Activated CD4-positive, alpha-beta T cell treated with anti-CD3 and anti-CD28 coated beads, Interleukin-2, amount 10 ng/mL, durations not matched to agents 7 days and 5 days (primary cell): ENCODE measurements at places on chromosomes 7 and 10.
A peak's percentile ranks its signal among the peaks of the same experiment; 100 is the strongest.

DNA sequence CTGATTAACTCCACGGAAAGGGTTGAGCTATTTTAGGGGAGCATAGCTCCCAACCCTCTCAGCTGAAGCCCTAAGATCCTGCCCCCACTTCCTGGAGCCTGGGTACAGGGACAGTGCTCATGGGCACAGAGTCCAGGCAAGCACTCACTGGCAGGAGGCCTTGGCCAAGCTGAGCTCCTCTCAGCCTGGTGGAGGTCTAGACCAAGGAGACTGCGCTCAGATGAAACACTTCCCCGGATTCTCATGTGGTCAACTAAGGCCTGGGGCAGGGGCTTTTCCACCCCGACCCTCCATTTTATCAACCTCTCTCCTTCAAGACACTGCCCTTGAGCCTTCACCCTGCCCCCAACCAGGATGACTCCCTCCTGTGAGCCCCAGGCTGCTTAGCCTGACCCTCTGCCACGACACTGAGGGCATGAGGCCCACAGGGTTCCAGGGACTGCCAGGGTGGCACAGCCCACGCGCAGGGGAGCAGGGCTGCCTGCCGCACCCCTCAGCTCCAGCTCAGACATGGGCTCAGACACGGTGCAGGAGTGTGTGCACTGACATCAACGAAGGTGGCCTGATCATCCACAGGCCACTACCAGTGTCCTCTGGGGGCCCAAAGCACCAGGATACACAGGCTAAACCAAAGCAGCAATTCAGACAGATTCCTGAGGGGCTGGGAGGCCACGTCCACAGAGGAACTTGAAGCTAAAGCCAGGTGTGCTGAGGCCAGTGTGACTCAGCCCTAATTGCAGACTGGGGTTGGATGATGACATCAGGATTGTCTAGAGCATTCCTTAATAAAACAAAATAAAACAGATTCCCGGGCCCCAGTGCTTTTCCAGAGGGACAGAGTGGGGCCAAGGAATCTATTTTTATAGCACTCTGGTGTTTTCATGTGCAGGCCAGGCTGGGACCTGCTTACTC is 18.8 kb downstream of the CHAT start:
- no peak for DNase-seq

- DNase-seq: no peak
Observed at GRCh38 chr10:29955329-29955935, 104.0 kb downstream of the JCAD start.

DNA sequence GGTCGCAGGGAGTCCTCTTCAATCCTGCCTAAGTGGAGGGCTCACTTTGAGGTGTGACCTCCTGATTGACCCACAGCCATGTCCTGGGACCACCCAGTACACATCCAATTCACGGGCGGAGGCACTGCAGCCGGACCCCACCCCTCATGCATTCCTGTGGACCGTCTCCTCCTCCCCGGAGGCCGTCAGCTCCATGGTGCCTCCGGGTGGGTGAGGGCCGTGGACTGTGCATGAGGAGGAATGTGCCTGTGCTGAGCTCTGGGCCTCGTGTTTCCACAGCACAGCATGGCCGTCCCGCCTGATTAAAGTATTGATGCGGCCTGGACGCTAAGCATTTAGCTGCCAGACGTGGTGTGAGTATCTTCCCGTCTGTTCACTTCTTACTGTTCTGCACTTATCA is 52.8 kb downstream of the CFAP46 start:
- DNase-seq: no peak

GRCh38 chr7:47474211-47474936 is 107.5 kb downstream of the TNS3 start:
- DNase-seq: no peak

DNA sequence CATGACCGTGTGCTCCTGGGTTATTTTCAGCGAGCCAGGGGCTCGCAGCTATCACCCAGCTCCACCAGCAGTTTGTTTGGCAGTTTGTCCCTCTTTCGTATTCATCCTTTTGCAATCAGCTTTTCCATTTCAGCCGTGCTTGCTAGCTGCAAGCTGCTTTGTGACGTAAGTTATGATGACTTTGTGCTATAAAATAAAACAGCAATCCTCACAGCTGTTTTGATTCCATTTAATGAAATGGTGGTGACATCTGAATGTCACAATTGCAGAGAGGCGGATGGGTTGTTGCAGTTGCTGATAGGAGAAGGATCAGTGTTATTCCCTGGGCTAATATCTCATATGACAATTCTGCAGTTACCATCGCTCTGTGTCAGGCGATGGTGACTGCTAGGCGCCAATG is 251.7 kb downstream of the SNX10 start:
- no peak for DNase-seq

DNA sequence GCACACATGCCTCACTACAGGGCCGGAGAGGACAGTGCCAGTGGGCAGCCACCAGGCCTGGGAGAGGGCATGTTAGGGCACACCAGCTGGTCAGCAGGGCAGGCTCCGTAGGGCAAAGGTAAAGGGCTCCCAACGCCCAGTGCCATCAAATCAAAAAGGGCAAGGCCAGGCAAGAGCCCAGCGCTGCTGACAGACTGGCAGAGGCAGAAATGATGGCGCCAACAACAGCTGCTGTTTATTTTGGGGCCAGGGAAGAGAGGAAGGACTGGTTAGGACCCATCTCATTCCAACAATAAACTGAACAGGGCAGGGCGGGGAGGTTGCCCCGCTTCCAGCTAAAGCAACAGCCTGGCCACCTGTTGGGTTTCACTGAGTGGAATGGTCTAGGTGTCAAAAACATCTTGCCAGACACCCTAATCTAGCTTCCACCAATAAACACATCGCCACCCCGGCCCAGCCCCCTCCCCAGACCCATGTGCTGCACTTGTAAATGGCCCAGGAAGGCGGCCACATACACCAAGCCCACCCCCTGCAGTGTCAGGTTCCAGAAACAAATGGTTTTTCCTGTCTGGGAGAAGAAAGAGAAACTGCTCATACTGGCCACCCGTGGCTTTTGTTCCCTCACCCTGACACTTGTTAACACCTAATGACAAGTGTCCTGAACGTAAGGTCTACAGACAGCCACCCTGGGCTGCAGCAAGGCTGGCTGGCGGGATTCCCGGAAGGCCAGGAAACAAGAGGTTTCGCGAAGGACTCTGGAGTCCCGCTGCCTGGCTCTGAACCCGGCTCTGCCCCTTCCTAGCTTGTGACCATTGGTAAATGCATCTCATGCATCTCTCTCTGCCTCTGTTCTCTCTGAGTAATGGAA is 15.3 kb downstream of the SH3PXD2A start:
- no peak for DNase-seq

DNA sequence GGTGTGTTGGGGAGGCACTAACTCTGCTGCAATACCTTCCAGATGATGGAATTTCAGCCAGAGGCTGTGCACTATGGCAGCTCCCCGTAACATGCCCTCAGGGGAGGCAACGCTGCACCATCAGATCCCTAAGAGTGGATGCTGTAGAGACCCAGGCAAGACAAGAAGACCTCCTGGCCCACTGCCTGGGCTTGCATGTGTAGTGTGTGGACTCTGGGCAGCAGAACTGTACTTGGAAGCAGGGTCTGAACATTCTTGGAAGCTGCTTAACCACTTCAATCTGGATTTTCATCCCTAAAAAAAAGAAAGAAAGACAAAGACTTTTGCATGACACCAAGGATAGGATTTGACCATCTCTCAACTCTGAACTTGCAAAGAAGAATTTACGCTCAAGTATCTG is 297.5 kb upstream of the NRP1 start:
- no peak for DNase-seq

- peak; percentile 49 for DNase-seq
Observed at GRCh38 chr7:127905491-127906330, 125.5 kb downstream of the LRRC4 start.

GRCh38 chr10:86370006-86370585 is 3.5 kb upstream of the GRID1 start:
- no peak for DNase-seq

DNA sequence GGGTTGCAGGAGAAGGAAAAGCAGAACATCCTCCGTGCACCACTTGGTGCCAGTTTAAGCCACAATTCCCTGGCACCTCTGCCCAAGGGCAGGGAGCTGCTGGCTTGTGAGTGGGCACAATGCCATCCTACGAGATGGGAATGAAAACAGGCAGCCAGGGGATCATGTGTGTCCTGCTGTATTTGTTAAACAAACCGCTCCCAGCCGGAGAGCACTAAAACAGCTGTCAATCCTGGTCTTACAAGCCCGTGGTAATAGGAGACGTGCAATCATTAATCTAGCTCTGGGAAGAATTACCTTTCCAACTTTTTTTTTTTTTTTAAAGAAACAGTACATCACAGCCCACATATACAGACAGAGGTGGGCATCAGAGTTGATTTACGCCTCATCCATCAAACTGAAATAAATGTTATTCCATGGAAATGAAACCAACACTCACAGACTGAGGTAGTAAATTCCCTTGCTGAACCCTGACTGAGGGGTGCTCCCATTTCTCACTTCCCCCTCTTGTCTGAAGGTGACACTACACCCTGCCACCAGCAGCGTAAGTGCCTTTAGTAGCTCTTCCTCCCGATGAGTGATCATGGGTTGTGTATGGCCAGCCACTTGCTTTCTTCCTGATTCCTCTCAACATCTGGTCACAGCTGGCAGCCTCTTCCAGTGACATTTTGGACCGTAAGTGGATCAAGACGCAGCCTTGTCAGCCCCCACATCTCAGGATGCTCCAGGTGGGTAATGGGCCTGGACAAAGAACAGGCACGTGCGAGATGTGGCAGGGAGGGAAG is 143.8 kb downstream of the TEX36 start:
- DNase-seq: no peak
